ENCODE measurements at places on chromosomes 4 and X. TPM values are rescaled to one million over a fixed set of nuclear protein-coding genes. Genes with fewer than 3 reads are reported as not detected.

- DNase-seq: no peak
Observed at GRCh38 chrX:47097018-47097417, 18.8 kb downstream of the RGN start.

GRCh38 chrX:13750812-13751211 is 16.3 kb downstream of the OFD1 start:
- no peak for DNase-seq

The ZGRF1 gene
- 38.3 TPM for total RNA-seq

The ATOH1 gene
- total RNA-seq: not detected

- no peak for DNase-seq
Observed at GRCh38 chr4:4781936-4782707, 77.3 kb upstream of the MSX1 start.

The MFAP3L gene
- 5.1 TPM for total RNA-seq

GRCh38 chrX:132751063-132751690 is 207.3 kb downstream of the HS6ST2 start:
- peak; percentile 47 for DNase-seq

GRCh38 chr4:48409203-48409602 is 67.9 kb downstream of the SLAIN2 start:
- DNase-seq: no peak

Data from H9 (cell line).